NCI-H2171 (cell line): ENCODE measurements at places on chromosomes 7 and 10.

GRCh38 chr7:27148756-27149641, 1.4 kb upstream of the HOXA6 start:
- no peak for DNase-seq

GRCh38 chr10:63256009-63256773, 123.1 kb downstream of the NRBF2 start:
- no peak for DNase-seq

DNA sequence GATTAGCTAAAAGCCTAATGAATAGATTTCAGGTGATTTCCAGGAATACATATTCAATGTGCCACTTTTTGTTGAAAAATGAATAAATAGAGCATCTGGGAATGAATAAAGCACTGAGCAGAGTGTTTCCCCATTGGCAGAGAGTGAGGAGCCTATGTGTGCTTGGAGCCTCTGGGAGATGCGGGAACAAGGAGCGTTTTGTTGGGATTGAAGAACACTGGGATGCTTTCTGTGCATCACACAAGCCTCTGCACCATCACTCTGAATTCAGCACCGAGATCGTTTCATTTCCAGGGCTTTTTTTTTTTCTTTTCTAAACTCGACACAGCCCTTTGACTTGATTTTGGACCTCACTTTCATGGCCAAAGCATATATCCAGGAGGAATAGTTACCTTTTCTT, 111.4 kb downstream of the BAMBI start:
- DNase-seq, result no peak

DNA sequence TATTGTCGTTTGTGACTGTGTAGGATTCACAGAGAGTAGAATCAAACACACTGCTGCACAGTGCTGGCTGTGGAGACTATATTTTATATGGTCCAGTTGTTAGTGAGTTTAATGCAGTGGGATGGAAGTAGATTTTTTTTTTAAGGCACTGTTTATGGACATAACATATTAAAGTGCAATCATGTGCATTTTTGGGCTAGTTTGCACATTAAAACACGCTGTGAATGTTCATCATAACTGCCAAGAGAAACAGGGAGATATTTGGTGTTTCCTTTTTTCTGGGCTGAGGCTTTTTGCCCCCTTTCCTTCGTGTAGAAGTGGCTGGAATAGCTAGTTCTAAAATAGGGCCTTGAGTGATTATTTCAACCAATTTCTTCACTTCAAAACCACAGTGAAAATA, 139.2 kb downstream of the MYOF start:
- DNase-seq, result no peak

DNA sequence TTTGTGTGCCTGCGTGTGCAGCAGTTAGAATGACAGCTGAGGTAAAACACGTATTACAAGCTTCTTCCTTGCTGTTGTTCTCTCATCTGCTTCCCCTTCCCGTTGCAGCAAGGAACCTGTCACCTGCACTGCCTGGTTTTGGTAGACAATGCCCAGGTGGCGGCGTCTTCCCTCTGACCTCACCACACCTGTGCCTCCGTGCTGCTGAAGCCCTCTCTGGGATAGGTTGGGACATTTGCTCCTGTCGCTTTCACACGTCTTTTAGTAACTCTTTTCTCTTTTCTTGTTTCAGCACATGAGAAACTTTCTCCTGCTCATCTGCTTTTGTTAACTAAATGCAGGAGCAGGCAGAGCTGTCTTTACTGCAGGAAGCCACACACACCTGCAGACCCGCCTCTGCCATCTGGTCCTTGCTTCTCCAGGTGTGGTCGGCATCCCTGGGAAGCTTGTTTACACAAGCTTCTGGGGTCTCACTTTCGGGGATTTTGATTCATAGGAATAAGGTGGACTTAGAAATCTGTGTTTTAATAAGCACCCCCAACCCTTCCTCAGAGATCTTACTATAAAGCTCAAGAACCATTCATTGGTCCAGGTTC, 60.7 kb upstream of the EXOC6 start:
- DNase-seq, result peak; percentile 18

DNA sequence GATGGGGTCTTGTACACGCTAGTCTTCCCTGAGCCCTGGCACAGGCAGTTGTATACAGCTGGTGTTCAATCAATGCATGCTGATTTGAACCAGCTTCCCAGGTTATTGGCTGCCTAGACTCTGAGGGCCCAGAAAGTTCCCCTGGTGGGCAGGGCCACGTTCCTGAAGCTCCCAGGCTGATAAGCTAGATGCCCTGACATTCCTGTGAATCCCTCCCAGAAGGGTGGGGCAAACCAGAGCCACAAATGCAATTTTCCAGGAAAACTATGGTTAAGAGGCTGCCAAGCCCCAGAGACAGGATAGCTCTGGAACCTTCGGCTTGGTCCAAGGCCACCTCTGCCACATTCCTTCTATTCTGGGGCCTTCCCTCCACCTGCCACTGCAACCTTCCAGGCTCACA, 78.2 kb downstream of the FAM53B start:
- no peak for DNase-seq

DNA sequence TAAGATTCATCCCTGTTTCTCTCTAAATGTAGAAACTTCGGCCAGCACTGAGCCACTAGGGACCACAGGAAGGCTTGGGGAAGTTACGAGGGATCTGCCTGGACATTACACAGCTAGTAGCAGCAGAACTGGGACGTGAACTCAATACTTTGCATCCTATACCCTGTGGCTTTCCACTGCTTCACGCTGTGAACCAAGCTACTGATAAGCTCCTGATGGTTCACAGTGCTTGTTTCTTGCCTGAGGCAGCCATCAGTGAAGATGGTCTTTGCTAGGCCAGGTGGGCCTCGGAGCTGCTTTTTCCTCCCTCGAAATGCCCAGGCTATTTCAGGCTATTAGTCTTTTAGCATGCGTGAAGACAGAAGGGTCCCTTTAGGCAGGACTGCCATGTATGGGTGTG, 132.7 kb downstream of the SH3PXD2A start:
- no peak for DNase-seq

DNA sequence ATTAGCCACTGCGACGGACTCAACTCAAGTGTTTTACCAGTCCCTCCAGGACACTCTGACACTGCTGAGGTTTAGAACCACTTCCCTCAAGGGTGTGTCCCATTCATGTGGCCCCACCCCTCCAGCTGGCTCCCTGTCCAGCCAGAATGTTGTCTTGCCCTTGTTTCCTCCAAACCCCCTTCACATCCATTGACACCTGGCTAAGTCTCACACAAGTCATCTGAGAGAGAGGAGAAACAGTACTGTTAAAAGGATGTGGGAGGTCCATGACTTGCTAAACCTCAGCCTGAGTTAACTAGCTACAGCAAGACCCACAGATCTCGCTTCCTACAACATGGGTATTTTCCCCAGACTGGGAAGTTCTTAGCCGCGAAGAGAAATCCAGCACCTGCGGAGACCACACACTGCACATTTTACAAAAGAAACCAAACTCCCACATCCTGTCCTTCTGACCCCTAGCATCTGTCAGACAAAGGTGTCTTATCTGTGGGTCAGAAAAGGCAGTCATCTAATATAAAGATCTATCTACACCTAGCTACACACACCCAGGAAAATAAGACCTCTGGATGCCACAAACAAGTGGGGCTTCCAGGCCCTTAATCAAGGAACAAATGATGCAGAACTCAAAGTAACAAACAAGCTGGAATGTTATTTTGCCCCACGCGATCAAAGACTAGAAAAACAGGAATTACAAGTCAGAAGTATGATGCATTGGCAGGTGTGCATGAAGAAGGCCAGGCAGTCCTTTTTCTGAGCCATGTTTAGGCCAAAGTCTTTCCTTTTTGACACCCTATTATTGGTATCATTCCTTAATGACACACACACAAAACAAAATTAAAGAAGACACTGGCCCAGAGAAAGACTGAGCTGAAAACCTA, 13.9 kb downstream of the OSBPL3 start:
- no peak for DNase-seq

- DNase-seq, result no peak
Measured at GRCh38 chr7:137984181-137985041, 17.5 kb downstream of the CREB3L2 start.

GRCh38 chr10:29751240-29751639, 116.5 kb upstream of the SVIL start:
- no peak for DNase-seq

DNA sequence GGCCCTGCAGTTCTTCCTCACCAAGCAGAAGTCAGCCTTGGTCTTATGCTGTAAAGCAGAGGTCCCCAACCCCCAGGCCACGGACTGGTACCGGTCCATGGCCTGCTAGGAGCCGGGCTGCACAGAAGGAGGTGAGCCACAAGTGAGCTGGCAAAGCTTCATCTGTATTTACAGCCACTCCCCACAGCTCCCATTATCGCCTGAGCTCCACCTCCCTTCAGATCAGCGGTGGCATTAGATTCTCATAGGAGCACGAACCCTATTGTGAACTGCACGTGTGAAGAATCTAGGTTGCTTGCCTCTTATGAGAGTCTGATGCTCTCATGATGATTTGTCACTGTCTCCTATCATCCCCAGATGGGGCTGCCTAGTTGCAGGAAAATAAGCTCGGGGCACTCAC, 87.6 kb upstream of the NEBL start:
- DNase-seq, result no peak

DNA sequence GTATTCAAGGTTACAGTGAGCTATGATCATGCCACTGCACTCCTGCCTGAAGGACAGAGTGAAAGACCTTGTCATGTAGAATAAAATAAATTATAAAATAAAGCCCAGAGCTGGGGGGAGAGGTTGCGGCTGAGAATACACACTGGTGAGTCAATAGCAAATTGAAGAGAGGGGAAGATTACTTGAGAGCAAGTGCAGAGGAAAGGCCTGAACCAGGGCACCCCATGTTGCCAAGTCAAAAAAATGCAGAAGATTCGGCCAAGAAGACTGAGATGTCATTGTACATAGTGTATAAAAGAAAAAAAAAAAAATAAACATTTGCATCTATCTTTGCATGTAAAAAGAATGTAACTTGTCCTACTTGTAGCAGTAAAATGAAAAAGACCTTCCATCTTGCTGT, 32.5 kb downstream of the RHEB start:
- no peak for DNase-seq

DNA sequence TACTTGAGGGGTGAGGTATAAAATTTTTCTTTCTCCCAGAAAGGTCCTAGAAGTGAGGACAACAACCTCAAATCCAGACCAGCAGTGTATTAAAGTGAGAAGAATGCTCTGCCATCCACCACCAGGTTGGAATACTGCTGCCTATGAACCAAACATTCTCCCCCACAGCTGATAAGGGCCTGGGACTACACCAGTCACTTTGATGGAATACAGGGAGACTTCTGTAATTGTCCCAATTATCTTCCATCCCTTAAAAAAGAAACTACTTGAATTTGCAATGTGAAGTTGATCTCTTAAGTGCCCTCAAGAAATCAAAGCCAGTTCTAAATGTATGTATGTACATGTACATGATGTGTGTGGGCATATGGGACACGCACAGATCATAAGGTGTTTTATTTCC, 3.0 kb downstream of the TBX20 start:
- no peak for DNase-seq

GRCh38 chr7:132080967-132081668, 495.2 kb downstream of the PLXNA4 start:
- no peak for DNase-seq

DNA sequence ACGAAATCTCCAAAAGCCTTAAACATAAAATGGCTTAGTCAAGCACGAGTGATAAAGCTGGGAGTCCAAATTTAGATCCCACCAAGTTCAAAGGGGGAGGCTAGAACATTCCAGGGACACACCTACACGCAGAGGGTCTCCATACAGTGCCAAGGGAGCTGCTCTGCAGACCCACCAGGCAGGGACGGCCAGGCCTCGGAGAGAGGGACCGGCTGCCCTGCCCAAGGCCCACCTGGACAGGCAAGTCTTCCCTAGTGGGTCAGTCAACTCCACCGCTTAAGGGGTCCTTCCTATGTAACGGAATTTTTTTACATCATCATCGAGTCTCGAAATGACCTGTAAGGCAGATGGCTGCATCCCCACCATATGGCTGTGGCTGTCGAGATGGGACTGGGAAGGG, 28.5 kb downstream of the AMZ1 start:
- no peak for DNase-seq
